ENCODE measurements at places on chromosomes 2 and 18. TPM values are rescaled to one million over a fixed set of nuclear protein-coding genes. Genes with fewer than 3 reads are reported as not detected.

- peaks cover 14% of the 10 kb centered on the region for H3K4me1 ChIP-seq
- no peak for DNase-seq
- H3K27ac ChIP-seq: no peak overlapping the region
- H3K36me3 ChIP-seq: peaks cover 21% of the 10 kb centered on the region
- no peaks in the 10 kb centered on the region for H3K27me3 ChIP-seq
Observed at GRCh38 chr2:88036606-88037005, 19.0 kb downstream of the KRCC1 start.

DNA sequence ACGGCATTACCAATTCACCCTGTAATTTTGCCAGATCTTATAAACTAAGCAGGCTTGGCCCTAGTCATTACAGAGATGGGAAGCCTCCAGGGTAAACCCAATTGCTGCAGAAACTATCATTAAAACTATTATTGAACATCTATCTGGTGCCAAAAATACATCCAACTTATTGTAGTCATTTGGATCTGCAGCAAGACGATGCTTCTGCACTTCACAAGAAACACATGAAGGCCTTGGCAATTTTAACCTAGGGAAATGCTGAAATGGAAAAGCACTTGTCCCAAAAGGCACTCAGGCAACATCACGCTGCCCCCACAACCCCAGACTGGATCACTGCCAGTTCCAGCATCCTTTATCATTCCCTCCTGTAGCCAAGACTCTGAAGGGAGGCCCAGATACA lies 85.3 kb upstream of the ACVR2A start:
- no peaks in the 10 kb centered on the region for H3K36me3 ChIP-seq
- no peak overlapping the region for H3K27ac ChIP-seq
- no peaks in the 10 kb centered on the region for H3K27me3 ChIP-seq
- H3K4me1 ChIP-seq: no peaks in the 10 kb centered on the region

DNA sequence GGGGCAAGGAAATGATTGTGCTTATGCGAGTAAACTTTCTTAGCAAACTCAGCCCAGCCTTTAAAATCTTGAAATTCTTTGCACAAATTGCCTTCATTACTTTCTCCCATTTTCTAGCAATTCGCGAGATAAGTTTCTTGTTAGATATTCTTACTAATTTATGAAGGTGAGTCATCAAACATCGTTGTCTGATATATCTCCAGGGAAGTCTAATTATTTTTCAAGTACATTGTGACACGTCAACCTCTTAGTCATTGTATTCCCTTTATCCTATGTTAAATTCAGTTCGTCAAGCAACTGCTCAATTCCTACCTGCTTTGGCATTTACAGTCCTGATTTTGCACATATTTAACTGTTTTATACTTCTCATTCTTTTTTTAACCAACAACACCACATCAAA lies 854.5 kb upstream of the CRIM1 start:
- H3K4me1 ChIP-seq: no peaks in the 10 kb centered on the region
- H3K4me3 ChIP-seq: no peak overlapping the region
- no peaks in the 10 kb centered on the region for H3K36me3 ChIP-seq

BUB1 gene
- 45.7 TPM for total RNA-seq

GRCh38 chr2:240239325-240239724 lies 98.9 kb upstream of the OTOS start:
- DNase-seq: no peak
- H3K27ac ChIP-seq: no peak overlapping the region
- H3K27me3 ChIP-seq: 0 out of 2 replicates have a peak, but pooled peaks cover 10% of the 10 kb centered on the region
- H3K4me3 ChIP-seq: no peak overlapping the region
- peaks cover 12% of the 10 kb centered on the region for H3K4me1 ChIP-seq
- no peaks in the 10 kb centered on the region for H3K36me3 ChIP-seq

- no peaks in the 10 kb centered on the region for H3K4me1 ChIP-seq
- H3K27me3 ChIP-seq: no peaks in the 10 kb centered on the region
- no peak overlapping the region for H3K4me3 ChIP-seq
- H3K27ac ChIP-seq: no peak overlapping the region
- H3K36me3 ChIP-seq: peaks cover 51% of the 10 kb centered on the region
- no peak for DNase-seq
Observed at GRCh38 chr2:71385012-71385411, 53.4 kb downstream of the ZNF638 start.

SCN7A gene
- total RNA-seq: not detected

DNAH6 gene
- not detected for total RNA-seq

GRCh38 chr2:112606547-112606946 lies 22.1 kb downstream of the CHCHD5 start:
- H3K27ac ChIP-seq: no peak overlapping the region
- no peaks in the 10 kb centered on the region for H3K36me3 ChIP-seq

MERTK gene
- total RNA-seq: 3.4 TPM

- H3K4me1 ChIP-seq: peaks cover 70% of the 10 kb centered on the region
- no peaks in the 10 kb centered on the region for H3K27me3 ChIP-seq
- H3K27ac ChIP-seq: peak overlapping the region; percentile 77
- peak overlapping the region; percentile 1 for H3K4me3 ChIP-seq
- DNase-seq: peak; percentile 95
Observed at GRCh38 chr2:96506016-96506906, 1.1 kb upstream of the NEURL3 start.

CABYR gene
- total RNA-seq: 32.4 TPM

DNA sequence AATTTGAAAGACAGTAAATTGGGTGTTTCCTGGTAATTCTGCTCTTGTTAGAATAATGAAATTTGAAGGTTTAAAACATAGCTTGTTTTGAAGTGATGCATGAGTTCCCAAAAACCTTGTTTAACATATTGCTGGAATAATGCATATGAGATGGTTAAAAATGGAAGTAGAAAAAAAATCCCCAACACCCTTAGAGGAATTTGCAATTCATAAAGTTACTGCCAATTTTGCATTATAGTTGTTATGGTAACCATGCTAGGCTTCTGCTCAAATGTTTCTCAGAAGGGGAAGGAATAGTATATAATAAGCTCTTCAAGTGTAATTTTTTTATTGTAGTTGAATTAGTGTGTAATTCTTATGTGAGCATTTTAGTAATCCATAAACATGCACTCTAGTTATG lies 49.1 kb downstream of the FASTKD2 start:
- no peaks in the 10 kb centered on the region for H3K27me3 ChIP-seq
- no peaks in the 10 kb centered on the region for H3K4me1 ChIP-seq
- no peaks in the 10 kb centered on the region for H3K36me3 ChIP-seq
- no peak overlapping the region for H3K27ac ChIP-seq
- no peak for DNase-seq

- peaks cover 8% of the 10 kb centered on the region for H3K4me1 ChIP-seq
- H3K36me3 ChIP-seq: no peaks in the 10 kb centered on the region
- no peaks in the 10 kb centered on the region for H3K27me3 ChIP-seq
- no peak for DNase-seq
- H3K4me3 ChIP-seq: no peak overlapping the region
Observed at GRCh38 chr2:144943986-144944385, 424.1 kb upstream of the ZEB2 start.

NTSR2 gene
- not detected for total RNA-seq

- no peak for DNase-seq
- H3K4me3 ChIP-seq: no peak overlapping the region
- H3K27ac ChIP-seq: no peak overlapping the region
- H3K4me1 ChIP-seq: peaks cover 36% of the 10 kb centered on the region
Observed at GRCh38 chr2:120255986-120256650, 3.5 kb downstream of the RALB start.

GRCh38 chr2:241047253-241048010 lies 49.0 kb downstream of the SNED1 start:
- no peaks in the 10 kb centered on the region for H3K4me1 ChIP-seq
- no peaks in the 10 kb centered on the region for H3K36me3 ChIP-seq
- H3K27ac ChIP-seq: no peak overlapping the region
- no peak overlapping the region for H3K4me3 ChIP-seq

DNA sequence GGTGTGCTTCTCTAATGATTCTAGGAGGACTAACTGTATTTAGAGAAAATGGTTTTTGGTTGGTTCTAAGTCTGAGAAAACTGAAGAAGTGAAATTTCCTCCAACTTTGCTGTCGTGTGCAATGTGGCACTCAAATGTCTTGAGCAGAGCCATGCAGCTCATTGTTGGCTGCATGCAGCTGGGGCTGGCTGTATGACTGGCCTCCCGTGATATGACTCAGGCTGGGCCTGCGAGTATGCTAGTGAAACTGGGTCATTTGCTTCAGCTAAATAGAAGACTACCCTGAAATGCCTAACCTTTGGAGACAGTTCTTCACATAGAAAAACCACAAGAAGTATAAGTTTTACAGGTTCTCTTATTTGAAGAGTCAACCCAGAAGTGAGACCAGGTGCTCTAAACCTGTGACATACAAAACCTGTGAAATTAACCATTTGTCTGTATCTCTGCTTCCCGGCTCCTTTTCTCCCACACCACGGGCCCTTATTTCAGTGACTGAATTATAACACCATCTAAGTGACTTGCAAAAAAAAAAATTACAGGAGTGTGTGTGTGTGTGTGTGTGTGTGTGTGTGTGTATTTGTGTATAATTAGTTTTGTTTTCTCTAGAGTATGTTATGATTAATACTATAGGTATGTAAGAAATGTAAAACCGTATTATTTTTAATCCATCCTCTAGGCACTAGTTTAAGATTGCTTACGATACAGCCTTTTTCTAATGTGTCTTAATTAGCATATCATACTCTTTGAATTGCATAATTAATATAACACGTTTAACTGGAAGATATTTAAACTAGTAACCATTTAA lies 15.9 kb downstream of the POLI start:
- no peaks in the 10 kb centered on the region for H3K4me1 ChIP-seq
- H3K36me3 ChIP-seq: peaks cover 23% of the 10 kb centered on the region
- no peaks in the 10 kb centered on the region for H3K27me3 ChIP-seq
- peak; percentile 10 for DNase-seq
- no peak overlapping the region for H3K4me3 ChIP-seq

DNA sequence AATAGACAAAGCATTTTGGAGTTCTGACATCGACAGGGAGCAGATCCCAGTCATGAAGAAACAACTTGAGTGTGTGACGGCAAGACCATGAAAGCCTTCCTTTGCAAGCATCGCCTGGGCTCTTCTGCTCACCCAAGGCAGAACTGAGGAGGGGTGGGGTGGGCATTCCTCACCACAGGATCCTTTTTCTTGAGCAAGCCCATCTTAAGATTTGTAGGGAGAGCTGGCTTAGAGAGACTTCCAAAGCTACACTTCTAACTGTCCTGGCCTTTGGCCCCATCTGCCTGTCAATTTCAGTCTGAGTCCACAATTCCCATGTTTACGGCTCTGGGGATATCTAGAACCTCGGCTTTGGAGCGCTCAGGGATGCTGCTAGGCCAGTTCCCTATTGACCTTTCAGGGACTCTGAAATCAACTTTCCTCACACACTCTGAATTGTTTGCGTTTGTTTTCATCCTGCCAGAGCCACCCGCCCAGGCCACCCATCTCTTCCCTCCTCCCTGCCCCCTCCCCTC lies 3.7 kb downstream of the KLHL14 start:
- H3K27me3 ChIP-seq: no peaks in the 10 kb centered on the region
- H3K4me3 ChIP-seq: no peak overlapping the region
- no peak for DNase-seq
- H3K27ac ChIP-seq: no peak overlapping the region

Data from PC-9 (cell line).